ENCODE measurements at places on chromosomes 6 and 20. TPM values are rescaled to one million over a fixed set of nuclear protein-coding genes. Genes with fewer than 3 reads are reported as not detected.

The LTB gene
- total RNA-seq = 31.0 TPM

GRCh38 chr6:86937219-86938079, at the start of gene HTR1E:
HTR1E (plus strand) TSS chr6:86937528; CDS start chr6:87015335, 77,807 bp downstream.
- no peak for DNase-seq

The F13A1 gene
- 5.9 TPM for total RNA-seq

DNA sequence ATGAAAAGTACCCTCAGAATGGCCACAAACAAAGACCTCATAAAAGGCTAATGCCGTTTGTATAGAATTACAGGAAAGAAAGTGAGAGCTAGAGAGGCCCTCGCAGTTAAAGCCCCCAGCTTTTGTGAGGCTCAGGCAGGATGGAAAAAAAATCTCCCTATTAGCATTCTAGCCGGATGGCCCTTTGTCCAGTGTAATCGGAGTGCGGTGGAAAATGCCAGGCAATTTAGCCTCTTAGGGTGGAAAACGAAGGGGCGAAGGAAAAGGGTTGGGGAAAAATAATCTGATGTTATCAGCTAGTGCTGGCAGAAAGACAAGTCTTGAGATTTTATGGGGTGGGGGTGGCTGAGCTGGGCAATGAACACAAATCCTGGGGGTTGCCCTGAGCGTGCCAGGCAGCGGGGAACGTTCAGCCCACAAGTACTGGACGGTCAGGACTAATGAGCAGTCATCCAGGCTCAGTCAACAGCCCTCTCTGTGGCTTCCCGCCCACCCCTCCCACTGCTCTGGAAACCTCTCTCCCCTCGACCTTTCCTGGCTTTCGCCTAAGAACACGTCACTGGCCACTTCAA, 92.4 kb downstream of the PSMG4 start:
- no peak for DNase-seq

DNA sequence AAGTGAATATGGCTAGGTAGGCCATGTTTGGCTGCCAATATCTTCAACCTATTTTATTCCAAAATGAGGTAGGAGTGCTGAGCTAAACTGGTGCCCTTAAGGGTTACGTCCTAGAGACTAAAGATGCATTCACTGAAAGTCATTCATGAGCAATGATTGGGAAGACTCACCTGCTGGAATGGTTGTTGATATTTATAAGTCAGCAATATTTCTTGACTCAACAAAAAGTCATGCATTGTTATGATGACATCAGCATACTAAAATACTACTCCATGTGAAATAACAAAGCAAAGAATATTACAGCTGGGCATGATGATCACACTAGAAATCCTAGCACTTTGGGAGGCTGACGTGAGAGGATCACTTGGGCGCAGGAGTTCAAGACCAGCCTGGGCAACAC, 17.6 kb upstream of the NUP153 start:
- no peak for DNase-seq

DNA sequence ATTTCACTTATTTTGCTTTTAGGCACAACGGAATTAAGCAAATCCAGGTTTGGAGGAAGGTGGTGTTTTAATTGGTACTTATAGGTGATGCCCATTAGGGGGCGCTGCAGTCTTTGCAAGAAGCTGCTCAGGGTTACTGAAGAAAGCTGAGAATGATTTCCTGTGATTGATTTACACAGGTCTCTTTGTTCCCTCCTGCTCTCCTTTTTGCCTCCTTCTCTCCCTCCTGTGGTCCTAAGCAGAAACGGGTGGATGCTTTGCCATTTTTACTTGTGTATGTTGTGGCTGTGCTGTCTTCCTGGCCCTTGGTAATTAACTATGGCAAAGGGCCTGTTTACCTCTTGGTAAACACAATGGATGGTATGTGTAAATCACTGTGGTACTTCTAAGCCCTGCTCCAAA, 97.8 kb downstream of the ANKS1A start:
- DNase-seq = peak; percentile 87

GRCh38 chr20:50335105-50335504, 144.5 kb downstream of the CEBPB start:
- peak; percentile 71 for DNase-seq

The TFAP2D gene
- total RNA-seq = not detected

DNA sequence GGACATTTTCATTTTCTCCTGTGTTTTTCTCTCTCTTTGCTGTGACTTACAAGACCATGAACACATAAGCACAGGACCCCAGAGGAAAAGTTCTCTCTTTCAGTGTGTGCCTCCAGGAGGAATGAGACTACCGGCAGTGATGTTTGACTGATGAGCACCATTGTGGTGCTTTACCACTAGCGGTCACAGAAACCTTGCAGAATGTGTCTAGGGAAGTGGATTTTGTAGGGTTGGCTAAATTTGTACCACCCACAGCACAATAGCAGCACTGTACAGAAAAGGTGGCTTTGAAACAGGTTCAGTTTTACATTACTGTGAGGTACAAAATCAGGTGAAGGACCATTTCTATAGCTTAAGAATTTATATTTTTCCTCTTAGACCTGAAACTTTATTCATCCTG, 301.9 kb upstream of the SUPT3H start:
- no peak for DNase-seq

DNA sequence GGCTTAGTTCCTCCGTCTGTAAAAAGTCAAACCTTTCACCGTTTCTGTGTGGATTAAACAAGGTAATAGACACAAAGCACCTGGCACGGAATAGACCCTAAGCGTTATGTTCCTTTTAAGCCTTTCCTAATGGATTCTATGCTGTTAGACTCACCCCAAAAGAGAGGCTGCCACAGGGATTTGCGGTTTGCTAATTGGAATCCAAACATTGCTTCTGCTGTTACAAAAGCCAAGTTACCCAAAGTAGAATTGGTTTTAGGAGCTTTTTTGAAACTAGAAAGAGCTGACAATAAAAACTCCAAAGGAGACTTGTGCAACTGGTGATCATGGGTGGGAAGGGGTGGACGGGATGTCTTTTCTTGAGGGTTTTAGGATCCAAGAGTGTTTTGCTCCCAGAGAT, 178.0 kb downstream of the BMP7 start:
- no peak for DNase-seq

GRCh38 chr6:169921853-169922824, 170.7 kb downstream of the ERMARD start:
- DNase-seq = no peak

DNA sequence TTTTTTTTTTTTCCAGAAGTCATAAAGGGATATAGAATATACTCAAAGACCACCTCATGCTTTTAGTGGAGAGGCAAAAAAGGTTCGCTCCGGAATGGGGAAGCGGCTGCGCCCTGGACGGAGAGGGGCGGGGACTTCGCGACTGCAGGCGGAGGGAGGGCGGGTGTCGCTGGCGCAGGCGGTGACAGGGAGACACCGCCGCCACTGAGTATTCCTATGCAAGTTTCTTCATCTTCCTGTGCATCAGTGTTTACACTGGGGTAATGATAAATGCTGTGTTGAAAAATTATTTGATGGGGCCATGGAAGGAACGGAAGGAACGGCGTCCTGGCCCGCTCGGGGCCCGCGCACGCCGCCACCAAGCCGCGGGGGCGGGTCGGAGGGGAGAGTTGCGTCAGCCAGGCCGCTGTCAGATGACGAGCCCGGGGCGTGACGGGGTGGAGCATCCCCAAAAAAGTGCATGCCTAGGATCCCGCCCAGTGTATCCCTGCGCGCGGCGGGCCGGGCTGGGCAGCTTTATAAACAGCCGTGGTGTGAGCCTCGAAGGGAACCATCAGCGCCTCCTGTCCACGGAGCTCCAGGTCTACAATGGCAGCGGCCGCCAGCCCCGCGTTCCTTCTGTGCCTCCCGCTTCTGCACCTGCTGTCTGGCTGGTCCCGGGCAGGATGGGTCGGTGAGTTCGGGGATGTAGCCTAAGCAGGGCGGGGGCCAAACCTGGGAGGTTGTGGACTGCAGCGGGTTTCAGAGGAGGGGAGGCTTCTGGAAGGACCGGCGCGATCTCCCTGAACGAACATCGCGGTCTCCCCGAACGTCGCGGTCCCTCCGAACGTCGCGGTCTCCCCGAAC, at the start of gene ULBP1:
ULBP1 (plus strand) TSS at position 482 of the 846 bp plus-strand sequence; CDS start at position 589, 107 bp downstream.
- peak; percentile 75 for DNase-seq

DNA sequence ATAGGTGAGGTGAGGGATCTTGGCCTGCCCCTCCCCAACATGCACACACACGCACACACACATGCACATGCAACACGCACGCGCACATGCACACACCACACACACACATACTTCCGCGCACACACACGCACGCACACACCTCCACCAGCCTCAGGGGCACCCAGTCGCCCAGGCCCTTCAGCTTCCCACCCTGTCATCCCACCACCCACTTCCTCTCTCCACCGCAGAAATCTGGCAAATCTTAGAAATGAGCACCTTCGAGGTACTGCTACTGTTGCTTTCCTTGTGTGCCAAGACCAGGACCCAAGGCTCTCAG, 1.2 kb downstream of the SPDEF start:
- no peak for DNase-seq

The PSORS1C2 gene
- total RNA-seq = not detected

The TTPAL gene
- total RNA-seq = 2.4 TPM

GRCh38 chr6:33860706-33861474, 57.1 kb upstream of the MLN start:
- DNase-seq = peak; percentile 88

The ERVFRD-1 gene
- total RNA-seq = under 0.01 TPM

The ZC2HC1B gene
- total RNA-seq = not detected

The PFDN4 gene
- total RNA-seq = 7.8 TPM

The PHACTR1 gene
- 34.2 TPM for total RNA-seq

The HDAC2 gene
- total RNA-seq = 43.6 TPM

GRCh38 chr6:125773387-125774341, 17.1 kb upstream of the NCOA7 start:
- no peak for DNase-seq

DNA sequence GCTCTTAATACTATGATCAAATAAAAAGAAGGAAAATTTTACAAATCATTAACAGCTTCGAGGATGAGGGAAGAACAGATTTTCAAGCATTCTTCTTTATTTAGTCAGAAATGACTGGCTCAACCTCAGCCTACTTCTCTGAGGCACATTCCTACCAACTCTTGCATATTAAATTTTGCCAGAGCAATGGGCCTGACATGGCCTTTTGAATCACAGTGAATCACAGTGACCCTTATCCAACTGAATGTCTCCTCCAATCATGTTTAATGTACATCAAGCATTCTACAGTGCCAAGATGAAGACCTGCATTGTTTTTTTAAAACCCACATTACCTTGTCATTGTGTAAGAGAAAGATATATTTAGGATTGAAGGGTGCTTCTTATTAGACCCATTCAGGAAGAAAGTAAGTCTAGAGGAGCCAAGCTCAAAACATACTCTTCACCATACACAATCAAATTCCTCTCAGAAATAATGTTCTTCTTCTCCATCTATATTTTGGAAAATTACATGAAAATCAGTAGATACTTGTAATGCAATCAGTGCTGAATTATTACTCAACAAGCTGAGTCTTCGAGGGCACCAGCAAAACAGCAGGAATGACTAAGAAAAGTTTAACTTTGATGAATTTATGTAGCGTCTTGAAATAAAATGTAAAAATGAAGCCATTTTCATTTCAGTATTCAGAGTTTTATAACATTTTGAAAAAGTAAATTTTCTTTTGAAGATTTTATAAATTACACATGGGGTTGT, 44.1 kb upstream of the MOXD1 start:
- no peak for DNase-seq

The PLN gene
- total RNA-seq = not detected

The RIPOR3 gene
- 32.6 TPM for total RNA-seq

The SNRPB2 gene
- 10.5 TPM for total RNA-seq
